ENCODE measurements at places on chromosomes 12 and 14.

GRCh38 chr14:100688598-100689461 lies 37.9 kb upstream of the DLK1 start:
- no peak for DNase-seq

- no peak for DNase-seq
These were observed 463.6 kb upstream of the MIS18BP1 start for GRCh38 chr14:45716572-45716971.

DNA sequence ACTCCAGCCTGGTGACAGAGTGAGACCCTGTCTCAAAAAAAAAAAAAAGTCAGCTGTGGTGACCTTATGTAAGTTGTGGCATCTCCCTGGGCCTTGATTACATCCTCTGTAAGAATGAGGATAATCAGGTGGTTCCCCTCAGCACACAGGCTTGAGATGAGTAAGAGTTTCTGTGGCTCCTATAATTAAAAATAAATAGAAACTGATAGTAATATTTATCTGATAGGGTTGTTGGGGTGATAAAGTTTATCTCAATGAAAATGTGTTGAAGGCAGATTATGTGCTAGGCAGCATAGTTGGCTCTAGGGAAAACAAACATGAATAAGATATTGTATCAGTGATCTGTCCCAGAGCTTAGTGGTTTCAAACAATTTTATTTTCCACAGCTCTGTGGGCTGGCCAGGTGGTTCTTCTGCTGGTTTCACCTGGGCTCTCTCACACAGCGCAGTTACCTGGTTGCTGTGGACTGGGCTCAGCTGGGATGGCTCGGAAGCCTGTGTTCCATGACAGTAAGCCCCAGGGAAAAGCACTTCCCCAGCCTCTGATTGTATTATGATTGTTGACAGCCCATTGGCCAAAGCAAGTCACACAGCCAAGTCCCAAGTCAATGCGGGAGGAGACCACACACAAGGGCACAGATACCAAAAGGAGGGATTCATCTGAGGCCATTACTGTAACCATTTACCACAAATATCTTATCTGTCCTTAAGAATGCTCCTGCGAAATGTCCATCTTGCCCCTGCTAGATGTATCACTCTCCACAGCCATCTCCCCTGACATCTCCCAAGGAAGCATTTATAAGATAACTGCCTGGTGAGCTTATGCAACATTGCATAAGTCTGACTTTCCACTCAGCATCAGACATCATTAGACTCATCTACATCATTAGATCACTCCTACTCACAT lies 151.7 kb downstream of the NUAK1 start:
- DNase-seq = no peak

- peak; percentile 18 for DNase-seq
These were observed 100.5 kb downstream of the LRRC74A start for GRCh38 chr14:76926521-76927251.

- DNase-seq = no peak
These were observed 26.2 kb upstream of the HSP90B1 start for GRCh38 chr12:103903993-103904392.

DNA sequence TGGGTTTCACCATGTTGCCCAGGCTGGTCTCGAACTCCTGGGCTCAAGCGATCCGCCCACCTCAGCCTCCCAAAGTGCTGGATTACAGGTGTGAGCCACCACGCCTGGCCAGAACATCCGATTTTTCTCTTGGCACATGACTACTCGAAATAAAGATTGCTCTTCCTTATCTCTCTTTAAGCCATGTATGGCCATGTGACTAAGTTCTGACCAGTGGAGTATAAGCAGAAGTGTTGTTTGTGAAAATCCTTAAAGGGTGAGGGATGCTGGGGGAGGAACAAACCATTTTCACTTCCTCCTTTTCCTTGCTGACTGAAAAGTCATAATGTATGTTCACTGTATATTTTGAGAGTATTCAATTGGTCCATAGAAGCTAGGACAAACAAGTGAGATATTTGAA lies 50.7 kb upstream of the ATF7IP start:
- no peak for DNase-seq

DNA sequence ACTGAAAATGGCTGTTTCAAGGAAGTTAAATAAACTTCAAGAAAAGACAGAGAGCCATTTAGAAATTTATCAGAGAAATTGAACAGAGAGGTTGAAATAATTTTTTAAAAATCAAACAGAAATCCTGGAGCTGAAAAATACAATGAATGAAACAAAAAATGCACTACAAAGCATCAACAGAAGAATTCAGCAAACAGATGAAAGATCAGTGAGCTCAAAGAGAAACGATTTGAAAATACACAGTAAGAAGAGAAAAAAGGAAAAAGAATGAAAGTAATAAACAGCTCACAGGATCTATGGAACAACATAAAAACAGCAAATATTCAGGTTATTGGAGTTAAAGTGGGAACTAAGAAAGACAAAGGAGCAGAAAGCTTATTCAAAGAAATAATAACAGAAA lies 26.2 kb downstream of the COX16 start:
- DNase-seq = no peak

DNA sequence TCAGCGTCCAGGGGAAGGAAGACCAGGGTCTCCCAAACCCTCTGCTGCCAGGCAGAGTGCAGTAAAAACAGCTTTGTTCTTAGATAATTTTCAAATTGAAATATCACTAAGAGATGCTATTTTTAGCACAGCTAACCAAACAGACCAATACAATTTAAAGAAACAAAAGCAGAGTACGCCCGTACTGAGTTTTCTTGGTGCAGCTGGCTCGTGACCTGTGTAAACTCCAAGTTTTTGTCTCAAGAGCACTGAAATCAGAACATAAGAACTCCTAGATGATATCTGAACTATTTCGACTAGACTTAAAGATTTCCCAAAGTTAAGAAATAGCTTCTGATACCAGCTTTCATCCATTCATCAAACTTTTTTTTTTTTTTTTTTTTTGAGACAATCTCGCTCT lies 10.3 kb downstream of the ARF3 start:
- no peak for DNase-seq

DNA sequence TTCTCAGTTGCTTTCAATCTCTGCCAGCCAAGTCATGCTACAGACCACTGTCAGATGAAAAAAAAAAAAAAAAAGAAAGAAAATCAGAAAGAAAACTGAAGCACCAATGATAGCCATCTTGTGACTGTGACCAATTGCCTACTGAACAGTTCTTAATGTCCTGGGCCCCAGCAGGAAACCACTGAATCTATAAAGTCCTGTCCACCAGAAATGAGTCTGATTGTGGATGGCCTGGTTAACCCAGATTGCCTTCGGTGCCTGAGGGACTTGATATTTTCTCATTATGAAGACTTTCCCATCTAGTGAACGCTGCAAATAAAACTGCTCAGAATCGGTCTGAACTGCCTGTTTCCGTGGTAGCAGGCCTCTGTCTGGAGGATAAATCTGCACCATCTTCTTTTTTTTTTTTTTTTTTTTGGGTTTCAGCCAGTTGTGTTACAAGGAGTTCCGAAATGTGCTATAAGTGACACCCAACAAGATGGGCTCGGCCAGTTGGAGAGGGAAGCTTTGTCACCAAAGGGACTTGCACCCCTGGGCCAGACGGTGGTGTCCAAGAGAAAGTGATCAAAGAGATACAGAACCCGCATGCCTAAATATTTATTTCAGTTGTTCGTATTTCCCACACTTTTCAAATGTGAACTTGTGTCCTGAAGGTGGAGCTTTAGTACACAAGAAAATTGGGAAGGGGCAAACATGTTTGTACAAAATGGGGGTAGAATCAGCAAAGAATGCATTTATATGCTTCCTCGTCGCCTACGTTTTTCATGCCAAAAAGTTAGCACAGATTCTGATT lies 3.0 kb upstream of the PLXNC1 start:
- DNase-seq = no peak

DNA sequence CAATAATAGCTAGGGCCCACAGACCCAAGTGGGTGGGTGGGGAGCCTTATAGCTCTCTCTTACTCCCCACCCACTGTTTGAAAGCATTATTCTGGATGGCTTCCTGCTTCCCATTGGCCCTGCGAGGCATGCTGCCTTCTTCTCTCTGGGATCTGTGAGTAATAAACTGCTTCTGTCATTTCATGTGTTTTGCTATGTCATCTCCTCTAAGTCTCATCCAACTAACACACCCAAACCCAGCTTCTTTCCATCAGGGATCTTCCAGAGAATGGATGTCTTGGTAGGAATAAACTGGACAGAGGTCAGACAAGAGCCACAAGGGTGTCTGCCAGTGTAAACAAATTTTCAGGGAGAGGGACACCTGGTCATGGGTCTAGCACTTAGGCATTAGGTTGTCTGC lies 66.4 kb upstream of the BDKRB2 start:
- DNase-seq = no peak

DNA sequence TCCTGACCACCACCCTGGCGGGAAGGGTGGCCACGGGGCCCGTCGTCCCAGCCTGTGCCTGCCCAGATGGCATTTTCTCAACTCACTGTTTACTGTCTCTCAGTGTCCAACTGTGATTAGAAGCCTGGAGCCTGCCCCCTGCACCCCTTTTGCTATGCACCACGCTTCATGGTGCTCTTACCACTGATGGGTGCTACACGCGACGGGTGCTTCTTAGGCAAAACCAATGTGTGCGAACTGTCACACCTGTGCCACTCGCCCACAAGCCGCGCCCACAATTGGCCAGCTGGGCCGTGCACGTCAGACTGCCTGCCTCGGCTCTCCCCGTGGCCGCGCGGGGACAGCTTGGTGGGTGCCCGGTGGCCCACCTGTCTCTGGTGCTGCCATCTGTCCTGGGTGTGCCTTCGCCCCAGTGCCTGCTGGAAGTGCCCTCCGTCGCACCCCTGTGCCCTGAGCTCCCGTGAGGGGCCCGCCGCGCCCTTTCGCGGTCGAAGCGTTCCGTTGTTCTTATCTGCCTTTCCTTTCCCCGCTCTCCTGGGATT lies 15.1 kb upstream of the AMN start:
- no peak for DNase-seq

- DNase-seq = no peak
These were observed 90.2 kb downstream of the NTN4 start for GRCh38 chr12:95700316-95700785.

DNA sequence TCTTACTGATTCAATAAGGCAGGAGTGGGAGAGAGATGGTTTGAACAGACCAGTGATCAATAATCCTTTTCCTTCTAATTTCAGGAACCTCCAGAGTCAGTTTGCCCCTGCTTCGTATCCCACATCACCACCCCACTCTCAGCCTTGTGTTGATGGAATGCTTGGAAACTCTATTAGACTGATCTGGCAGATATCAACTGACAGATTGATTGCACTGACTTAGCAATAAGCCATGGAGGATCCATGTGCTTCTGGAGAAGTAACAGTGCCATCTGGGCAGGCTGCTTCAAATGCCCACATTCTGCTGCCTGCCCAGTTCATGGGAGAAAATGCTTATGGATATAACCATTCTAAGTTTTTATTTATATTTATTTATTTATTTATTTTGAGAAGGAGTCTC lies 218.0 kb downstream of the SLC2A13 start:
- DNase-seq = no peak

- no peak for DNase-seq
These were observed 2.1 kb upstream of the EDDM3A start for GRCh38 chr14:20743556-20743955.

GRCh38 chr12:85283560-85283959 lies 3.5 kb downstream of the ALX1 start:
- DNase-seq = no peak

DNA sequence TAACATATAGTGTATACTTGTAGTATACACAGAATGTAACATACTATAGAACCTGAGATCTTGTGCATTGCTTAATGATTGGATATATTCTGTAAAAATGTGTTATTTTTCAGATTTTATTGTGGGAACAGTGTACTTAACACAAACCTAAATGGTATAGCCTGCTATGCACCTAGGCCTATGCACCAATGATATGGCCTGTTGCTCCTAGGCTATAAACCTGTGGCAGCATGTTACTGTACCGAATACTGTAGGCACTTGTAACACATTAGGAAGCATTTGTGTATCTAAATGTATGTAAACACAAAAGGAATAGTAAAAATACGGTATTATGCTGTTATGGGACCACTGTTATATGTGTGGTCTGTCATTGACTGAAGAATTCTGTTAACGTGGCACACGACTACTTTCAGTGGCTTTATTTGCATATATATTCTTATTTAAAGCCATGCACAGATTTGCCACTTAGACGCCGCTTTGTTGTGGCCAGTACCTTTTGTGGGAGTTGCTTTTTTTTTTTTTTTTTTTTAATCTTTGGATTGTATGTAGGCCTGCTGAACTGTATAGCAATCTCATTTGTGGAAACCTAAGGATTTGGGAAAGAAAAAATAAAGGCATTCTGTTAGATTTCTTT lies 7.4 kb downstream of the PAPOLA start:
- DNase-seq = no peak

DNA sequence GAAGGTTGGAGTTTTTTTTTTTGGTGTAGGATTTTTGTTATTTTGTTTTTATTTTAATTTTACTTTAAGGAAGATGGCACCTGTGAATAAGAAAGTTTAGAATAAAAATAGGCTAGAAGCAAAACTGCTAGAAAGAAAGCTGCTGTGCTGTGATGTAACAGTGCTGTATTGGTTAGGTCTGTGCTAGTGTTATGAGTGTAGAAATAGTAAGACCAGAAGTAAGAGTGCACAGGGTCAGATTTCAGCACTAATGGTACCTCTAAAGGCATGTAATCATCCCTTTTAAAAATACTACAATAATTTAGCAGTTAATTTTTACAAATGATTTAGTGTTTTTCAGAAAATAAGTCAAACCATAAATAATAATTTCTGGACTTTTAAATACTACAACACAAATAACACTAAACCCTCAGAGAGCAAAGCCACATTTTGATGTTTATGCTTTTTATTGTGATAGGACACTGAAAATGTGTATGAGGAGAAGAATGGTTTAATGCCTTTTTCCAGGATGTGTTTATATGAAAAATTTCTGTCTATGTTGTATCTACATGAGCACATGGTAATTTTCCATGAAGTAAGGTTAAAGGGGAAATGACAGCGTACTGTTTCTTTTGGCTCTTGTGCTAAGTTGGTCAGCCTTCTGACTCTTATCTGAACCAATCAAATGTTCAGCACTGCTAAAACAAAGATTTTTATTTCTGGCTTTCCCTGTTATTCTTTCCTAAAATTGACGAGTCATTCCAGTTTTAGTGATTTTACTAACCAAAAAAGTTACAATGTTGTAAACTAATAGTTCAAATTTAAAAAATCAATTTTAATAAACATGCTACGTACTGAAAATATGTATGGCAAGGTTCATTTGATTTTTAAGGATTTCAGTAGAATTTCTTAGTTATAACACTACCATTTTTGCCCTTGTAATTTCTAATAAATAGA lies 96.1 kb downstream of the PPHLN1 start:
- DNase-seq = no peak

- peak; percentile 20 for DNase-seq
These were observed 513.0 kb downstream of the TMEM121 start for GRCh38 chr14:106039400-106039799.

Data from stimulated activated CD4-positive, alpha-beta T cell treated with anti-CD3 and anti-CD28 coated beads, Interleukin-15, amount 100 ng/mL, for 1 hour (primary cell).